ENCODE measurements at places on chromosomes 16 and 17. TPM values are rescaled to one million over a fixed set of nuclear protein-coding genes. Genes with fewer than 3 reads are reported as not detected.
A peak's percentile ranks its signal among the peaks of the same experiment; 100 is the strongest.

Gene MPV17L
- 9.1 TPM for total RNA-seq

Gene HCFC1R1
- 57.7 TPM for total RNA-seq

Gene TMEM98
- total RNA-seq = 11.0 TPM

Gene AMZ2
- total RNA-seq = 108 TPM

Gene MYH2
- not detected for total RNA-seq

DNA sequence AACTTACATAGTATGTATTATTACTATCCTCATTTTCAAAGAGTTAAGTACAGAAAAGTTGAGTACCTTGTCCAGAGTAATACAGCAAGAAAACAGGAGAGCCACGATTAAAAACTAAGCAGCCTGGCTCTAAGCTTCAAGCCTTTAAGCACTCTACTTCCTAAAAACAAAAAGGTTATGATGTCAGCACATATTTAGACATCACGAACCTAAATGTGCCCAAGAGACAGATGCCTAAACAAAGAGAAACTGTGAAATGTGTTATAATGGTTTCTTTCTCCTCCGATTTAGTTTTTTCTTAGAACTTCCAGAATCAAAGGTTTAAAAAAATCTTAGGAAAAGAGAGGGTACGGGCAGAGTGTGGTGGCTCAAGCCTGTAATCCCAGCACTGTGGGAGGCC lies 151.0 kb downstream of the VPS53 start:
- no peak overlapping the region for H3K27ac ChIP-seq
- no peaks in the 10 kb centered on the region for H3K27me3 ChIP-seq
- H3K4me1 ChIP-seq = peaks cover 48% of the 10 kb centered on the region
- H3K4me3 ChIP-seq = no peak overlapping the region
- H3K36me3 ChIP-seq = peaks cover 41% of the 10 kb centered on the region

- peaks cover 7% of the 10 kb centered on the region for H3K36me3 ChIP-seq
- no peak overlapping the region for H3K27ac ChIP-seq
- no peak overlapping the region for H3K4me3 ChIP-seq
Measured at GRCh38 chr17:56867948-56868376, 34.0 kb downstream of the DGKE start.

GRCh38 chr17:57874434-57875289 lies 24.8 kb upstream of the MRPS23 start:
- H3K27me3 ChIP-seq = no peaks in the 10 kb centered on the region
- H3K27ac ChIP-seq = peak overlapping the region; percentile 92
- DNase-seq = peak; percentile 72
- no peak overlapping the region for H3K4me3 ChIP-seq
- peaks cover 79% of the 10 kb centered on the region for H3K36me3 ChIP-seq

- H3K27me3 ChIP-seq = no peaks in the 10 kb centered on the region
- no peak overlapping the region for H3K27ac ChIP-seq
- no peak for DNase-seq
- H3K4me3 ChIP-seq = no peak overlapping the region
- peaks cover 8% of the 10 kb centered on the region for H3K36me3 ChIP-seq
Measured at GRCh38 chr17:29090750-29091605, 48.0 kb downstream of the PIPOX start.

- no peak overlapping the region for H3K4me3 ChIP-seq
- no peak for DNase-seq
- H3K36me3 ChIP-seq = no peaks in the 10 kb centered on the region
Measured at GRCh38 chr17:79861413-79862216, 22.4 kb upstream of the CBX4 start.

DNA sequence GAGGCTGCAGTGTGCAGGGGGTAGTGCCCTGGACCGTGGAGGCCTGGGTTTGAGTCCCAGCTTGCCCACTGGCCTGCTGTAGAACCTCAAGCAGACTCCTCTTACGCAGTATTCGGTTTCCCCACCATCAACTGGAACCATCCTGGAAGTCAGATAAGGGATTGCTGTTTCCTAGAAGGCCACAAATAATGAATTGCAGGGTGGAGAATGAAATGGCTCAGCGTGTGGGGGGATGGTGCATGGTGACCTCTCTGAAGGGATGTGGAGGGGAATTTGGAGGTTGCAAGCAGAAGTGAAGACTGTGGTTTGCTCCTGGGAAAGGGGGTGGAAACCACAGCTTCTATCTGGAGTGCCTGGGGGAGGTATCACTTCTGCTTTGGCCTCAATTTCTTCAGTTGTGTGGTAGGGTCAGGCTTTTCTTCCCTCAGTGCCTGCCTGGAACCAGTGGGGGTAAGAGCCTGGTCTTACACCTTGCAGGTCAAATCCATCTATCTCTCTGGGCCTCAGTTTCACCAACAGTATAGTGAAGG lies 1.7 kb downstream of the ADGRG5 start:
- H3K27ac ChIP-seq = no peak overlapping the region
- H3K4me3 ChIP-seq = no peak overlapping the region
- H3K27me3 ChIP-seq = no peaks in the 10 kb centered on the region
- no peaks in the 10 kb centered on the region for H3K36me3 ChIP-seq
- DNase-seq = no peak

DNA sequence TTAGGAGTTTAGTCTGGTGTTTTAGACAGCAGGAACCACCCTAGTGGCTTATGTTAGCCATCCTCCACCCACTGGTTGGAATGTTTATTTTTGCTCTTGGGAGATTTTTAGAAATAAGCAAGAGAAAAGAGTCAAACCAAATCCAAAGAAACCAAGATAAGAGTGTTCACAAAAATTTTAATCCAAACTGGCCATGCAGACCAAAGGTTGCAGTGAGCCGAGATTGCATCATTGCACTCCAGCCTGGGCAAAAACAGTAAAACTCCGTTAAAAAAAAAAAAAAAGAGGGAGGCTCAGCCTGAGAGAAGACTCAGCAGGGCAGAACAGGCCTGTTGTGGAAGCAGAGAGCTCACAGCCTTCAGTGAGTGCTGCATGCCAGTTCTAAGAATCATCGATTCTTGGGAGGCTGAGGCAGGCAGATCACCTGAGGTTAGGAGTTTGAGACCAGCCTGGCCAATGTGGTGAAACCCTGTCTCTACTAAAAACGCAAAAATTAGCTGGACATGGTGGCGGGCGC lies 12.2 kb upstream of the C16orf54 start:
- DNase-seq = no peak
- no peaks in the 10 kb centered on the region for H3K4me1 ChIP-seq
- H3K27ac ChIP-seq = no peak overlapping the region
- H3K4me3 ChIP-seq = no peak overlapping the region
- no peaks in the 10 kb centered on the region for H3K36me3 ChIP-seq

DNA sequence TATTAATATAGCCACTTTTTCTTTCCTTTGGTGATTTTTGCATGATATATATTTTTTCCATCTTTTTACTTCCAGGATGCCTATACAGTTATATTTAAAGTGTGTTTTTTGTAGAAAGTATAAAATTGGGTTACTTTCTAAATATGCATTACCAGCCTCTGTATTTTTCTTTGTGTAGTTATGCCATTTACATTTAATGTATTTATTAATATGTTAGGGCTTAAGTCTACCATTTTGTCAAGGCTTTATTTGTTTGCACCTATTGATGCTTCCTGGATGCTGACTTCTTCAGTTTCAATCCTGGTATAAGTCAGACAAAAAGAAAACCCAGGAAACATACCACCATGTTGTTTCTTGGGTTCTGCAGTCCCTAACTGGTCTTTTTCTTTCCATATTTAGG lies 911.1 kb upstream of the GOT2 start:
- H3K27ac ChIP-seq = no peak overlapping the region
- no peaks in the 10 kb centered on the region for H3K36me3 ChIP-seq
- no peaks in the 10 kb centered on the region for H3K4me1 ChIP-seq
- no peak overlapping the region for H3K4me3 ChIP-seq

- DNase-seq = no peak
- H3K27ac ChIP-seq = no peak overlapping the region
- no peaks in the 10 kb centered on the region for H3K4me1 ChIP-seq
- no peaks in the 10 kb centered on the region for H3K36me3 ChIP-seq
- no peak overlapping the region for H3K4me3 ChIP-seq
Measured at GRCh38 chr17:66087073-66087472, 104.9 kb downstream of the CEP112 start.

DNA sequence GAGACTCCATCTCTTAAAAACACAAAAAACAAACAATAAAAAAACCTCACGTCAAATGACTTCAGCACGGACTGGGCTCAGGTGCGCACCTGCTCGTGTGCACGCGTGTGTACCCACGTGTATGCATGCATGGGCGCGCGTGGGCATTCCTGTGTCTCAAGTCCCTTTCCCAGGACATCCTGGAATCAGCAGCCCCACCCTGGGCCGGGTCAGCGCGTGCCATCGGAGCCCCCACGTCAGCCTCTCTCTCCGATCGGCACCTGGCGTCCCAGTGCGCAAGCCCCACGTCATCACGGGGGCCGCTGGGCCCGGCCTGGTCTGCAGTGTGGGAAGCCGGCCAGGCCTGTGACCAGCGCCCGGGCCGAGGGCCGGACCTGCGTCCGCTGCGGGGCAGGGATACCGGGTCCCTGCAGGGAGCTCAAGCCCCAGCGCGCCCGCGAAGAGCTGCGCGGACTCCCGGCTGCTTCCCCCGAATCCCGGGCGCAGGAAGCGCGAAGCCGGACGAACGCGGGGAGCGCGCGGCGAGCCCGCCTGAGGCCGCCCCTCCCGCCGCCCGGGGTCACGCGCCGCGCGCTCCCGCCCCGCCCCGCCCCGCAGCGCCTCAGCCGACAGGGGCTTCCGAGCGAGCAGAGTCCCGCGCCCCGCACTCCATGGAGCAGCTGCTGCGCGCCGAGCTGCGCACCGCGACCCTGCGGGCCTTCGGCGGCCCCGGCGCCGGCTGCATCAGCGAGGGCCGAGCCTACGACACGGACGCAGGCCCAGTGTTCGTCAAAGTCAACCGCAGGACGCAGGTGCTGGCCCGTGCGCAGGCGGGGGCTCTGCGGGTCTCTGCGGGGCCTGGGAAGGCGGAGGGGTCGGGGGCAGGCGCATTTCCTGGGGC lies at the start of gene FN3K:
TSS of gene FN3K (plus strand) at position 629 of the 880 bp plus-strand sequence. CDS start at position 651, 22 bp downstream.
- no peaks in the 10 kb centered on the region for H3K27me3 ChIP-seq
- H3K36me3 ChIP-seq = peaks cover 1% of the 10 kb centered on the region
- H3K4me3 ChIP-seq = peak within 1 kb of the TSS; percentile 71

DNA sequence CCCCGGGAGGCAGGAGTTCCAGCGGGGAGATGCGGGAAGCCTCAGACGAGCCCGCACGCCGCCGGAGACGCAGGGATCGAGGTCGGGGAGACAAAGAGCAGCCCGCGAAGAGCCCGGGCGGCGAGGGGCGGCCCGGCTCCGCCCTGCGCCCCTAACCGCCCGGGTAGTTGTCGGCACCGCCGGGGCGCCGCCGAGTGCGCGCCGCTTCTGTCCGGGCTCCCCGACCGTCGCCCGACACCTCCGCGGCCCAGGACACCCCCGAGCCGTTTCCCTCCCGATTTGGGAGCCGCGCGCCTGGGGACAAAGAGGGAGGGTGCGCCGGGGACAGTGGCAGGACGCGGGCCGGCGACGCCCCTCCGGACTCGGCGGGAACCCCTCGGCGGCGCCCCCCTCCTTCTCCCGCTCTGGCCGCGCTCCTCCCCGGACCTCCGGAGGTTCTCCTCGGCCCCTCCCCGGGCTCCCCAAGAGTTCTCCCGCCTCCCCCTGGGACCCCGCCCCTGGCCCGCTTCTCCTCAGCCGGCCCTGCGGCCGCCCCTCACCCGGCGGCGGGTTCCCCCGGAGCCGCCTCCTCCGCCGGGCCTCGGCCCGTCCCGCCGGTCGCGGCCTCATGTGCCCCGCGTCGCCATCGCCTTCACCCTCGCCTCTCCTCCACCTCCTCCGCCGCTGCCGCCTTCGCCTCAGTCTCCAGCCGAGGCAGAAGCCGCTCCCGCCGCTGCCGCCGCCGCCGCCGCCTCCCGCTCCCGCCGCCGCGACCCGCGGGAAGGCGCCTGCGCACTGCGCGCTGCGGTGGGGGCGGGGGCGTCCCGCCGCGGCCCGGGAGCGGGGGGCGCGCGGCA lies at the start of gene GJC1:
TSS of gene GJC1 (minus strand) at position 765 of the 836 bp plus-strand sequence. CDS start 24,470 bp downstream, outside the sequence.
- peak within 1 kb of the TSS; percentile 46 for H3K4me3 ChIP-seq
- peaks cover 27% of the 10 kb centered on the region for H3K4me1 ChIP-seq
- no peaks in the 10 kb centered on the region for H3K36me3 ChIP-seq
- H3K27me3 ChIP-seq = peaks cover 15% of the 10 kb centered on the region
- peak within 1 kb of the TSS; percentile 85 for H3K27ac ChIP-seq
- DNase-seq = peak; percentile 62

DNA sequence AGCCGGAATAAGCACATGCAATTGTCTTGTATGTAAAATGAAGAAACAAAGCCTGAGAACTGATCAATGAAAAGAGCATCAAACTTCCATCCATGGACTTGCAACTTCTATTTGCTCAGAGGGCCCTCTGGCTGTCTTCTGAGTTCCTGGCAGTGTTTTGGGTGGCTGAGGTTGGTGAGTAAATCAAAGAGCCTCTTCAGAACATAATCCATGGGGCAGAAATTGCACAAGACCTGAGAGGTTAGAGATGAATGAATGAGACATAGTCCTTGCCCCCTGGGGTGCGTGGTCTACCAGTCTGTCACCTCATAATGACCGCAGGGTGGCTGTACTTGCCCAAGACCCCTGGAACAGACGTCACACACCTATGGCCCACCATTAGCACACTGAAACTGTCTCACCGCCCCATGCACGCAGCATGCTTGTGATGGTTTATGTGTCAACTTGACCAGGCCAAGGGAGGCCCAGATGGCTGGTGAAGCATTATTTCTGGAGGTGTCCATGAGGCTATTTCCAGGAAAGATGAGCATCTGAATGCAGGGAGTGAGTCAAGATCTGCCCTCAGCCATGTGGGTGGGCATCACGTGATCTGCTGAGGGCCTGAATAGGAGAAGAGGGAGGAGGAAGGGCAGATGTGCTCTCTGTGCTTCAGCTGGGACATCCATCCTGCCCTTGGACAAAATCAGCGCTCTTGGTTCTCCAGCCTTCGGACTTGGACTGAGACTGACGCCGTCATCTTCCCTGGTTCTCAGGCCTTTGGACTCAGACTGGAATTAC lies 8.3 kb downstream of the PIK3R6 start:
- DNase-seq = no peak
- H3K27ac ChIP-seq = peak overlapping the region; percentile 16
- no peaks in the 10 kb centered on the region for H3K36me3 ChIP-seq
- H3K27me3 ChIP-seq = no peaks in the 10 kb centered on the region
- no peaks in the 10 kb centered on the region for H3K4me1 ChIP-seq

DNA sequence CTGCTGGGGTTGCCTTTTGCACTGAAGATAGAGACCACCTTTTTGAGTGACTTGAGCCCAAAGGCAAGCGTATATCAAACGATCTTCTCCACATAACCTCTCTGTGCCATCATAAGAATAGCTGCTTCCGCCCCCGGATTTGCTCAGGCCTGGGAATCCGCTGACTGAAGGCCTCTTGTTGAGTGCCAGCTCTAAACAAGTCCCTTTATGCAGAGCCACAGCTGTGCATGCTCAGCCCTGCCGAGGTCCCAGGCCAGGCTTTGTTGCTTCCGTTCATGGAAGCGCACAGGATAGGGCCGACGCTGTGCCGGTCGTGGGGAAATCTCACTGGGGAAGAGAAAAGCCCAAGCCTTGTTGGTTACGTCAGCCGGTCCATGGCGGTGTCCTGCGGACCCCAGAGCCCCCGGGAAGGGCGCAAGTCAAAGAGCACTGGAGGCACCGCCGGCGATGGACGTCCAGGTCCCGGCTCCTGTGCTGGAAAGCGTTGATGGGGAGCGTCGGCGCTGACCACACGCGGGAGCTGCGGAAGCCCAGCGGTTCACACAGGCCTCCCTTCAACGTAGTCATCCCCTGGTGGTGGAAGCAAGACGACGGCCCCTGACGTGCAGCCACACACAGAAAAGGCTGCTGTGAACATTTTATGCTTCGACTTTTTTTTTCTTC lies 23.5 kb upstream of the RPL13 start:
- no peak for DNase-seq
- peaks cover 81% of the 10 kb centered on the region for H3K36me3 ChIP-seq
- no peaks in the 10 kb centered on the region for H3K27me3 ChIP-seq
- peaks cover 37% of the 10 kb centered on the region for H3K4me1 ChIP-seq
- H3K4me3 ChIP-seq = no peak overlapping the region
- no peak overlapping the region for H3K27ac ChIP-seq

All from heart right ventricle (tissue), 16 donors.